ENCODE measurements at places on chromosomes 5 and 9.

DNA sequence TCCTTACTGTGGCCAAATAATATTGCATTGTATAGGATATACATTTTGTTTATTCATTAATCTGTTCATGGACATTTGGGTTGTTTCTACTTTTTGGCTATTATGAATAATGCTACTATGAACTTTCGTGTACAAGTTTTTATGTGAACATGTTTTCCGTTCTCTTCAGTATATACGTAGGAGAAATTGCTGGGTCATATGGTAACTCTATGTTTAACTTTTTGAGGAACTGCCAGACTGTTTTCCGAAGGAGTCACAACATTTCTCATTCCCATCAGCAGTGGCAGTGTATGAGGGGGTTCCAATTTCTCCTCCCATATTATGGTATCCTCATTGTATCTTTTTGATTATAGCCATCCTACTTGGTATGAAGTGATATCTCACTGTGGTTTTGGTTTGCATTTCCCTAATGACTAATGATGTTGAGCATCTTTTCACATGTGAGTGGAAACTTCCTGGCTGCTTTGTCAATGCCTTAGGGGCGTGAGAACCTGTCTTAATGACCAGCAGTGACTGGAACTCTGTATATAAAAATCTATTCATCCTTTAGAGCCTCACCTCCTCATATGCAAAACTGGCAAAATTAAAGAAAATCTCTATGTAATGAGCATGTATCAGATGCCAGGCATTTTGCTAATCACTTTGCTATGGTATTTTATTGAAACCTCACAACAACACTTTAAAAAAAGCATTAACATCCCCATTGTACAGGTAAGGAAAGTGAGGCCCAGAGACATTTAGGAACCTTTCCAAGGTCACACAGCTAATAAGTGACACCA is 47.8 kb upstream of the TGFBR1 start:
- DNase-seq, result no peak

DNA sequence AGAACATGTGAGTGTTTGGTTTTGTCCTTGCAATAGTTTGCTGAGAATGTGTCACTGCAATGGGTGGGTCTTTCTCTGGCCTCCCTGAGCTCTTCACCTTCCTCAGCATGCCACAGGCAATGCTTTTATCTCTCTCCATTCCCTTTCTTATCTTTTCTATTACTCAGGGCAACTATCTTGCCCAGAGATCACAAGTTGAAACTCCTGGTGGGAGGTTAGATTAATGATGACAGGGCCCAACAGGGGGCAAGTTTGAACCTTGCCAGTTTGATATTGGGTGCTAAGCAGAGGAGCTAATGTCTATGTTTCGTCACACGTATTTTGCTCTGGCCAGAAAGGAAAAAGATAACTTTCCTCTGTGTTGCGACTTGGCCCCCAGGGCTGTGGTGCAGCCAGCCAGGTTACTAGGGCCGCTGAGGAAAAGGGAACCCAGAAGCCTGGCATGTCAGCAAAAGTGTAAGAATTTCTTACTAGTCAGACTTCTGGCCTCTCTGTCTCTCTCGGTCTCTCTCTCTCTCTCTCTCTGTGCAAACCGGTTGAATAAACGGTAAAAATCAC is 299.3 kb upstream of the POU5F2 start:
- DNase-seq, result no peak

DNA sequence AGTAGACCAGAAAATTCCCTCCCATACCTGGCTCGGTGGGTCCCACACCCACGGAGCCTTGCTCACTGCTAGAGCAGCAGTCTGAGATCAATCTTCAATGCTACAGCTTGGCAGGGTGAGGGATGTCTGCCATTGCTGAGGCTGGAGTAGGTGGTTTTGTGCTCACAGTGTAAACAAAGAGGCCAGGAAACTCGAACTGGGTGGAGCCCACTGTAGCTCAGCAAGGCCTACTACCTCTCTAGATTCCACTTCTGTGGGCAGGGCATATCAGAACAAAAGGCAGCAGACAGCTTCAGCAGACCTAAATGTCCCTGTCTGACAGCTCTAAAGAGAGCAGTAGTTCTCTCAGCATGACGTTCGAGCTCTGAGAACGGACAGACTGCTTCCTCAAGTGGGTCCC is 5.6 kb upstream of the GZMA start:
- no peak for DNase-seq

DNA sequence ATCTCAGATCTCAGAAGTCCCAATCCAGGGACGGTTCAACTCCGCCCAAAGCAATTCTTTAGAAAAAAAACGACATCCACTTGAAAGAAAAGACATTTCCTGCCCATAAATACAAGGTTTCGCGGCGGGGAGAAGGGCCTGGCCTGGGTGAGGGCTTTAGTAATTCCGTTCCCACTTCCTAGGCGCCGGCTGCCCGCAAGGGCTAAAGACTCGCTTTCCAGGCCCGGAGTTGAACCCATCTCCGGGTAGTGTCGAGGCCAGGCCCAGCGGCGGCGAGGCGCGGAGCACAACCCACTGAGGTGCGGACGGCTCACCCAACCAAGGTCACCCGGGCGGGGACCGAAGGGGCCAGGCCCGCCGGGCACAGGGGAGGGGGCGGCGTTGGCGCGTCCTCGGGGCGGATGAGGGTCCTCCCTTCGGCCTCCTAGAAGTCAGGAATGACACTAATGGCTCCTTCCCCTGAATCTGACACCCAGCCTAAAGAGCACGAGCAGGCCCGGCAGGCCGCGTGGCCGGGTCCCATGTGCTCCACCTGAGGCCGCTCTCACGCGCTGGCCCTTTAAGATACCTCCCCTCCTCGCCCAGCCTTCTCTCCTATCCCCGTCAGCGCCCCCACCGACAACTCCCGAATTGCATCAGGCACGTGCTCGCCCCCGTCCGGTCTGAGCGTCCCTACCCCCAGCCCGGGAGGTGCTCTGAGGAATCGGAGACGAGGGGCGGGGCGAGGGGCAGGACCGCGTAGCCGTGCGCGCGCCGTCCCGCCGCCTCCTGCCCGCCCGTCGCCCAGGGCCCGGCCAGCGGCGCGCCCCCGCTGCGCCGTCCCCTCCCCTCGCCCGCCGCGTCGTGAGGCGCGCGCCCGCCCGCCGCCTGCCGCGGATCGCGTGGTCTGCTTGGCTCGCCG is 467 bp upstream of the LARP1 start:
- DNase-seq, result peak; percentile 92
